ENCODE measurements at places on chromosomes 1 and 21. TPM values are rescaled to one million over a fixed set of nuclear protein-coding genes. Genes with fewer than 3 reads are reported as not detected.

DNA sequence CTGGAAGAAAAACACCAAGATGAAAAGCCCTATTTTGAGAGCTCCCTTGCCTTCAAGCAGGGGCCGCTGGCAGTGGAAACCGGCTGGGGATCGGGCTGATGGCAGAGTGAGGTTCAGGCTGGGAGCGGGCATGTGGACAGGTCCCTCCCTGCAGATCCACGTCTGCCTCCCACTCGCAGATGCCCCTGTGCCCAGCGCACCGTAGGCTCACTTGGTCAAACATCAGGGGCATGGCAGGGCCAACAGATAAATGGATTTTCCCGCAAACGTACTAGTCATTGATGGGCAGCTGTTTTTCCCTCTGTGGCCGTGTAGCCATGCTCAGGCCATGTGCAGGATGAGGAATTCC, 6.6 kb upstream of the C1orf174 start:
- no peak for DNase-seq
- no peaks in the 10 kb centered on the region for H3K36me3 ChIP-seq
- H3K27ac ChIP-seq: no peak overlapping the region
- no peaks in the 10 kb centered on the region for H3K4me1 ChIP-seq
- no peaks in the 10 kb centered on the region for H3K27me3 ChIP-seq
- no peak overlapping the region for H3K4me3 ChIP-seq

DNA sequence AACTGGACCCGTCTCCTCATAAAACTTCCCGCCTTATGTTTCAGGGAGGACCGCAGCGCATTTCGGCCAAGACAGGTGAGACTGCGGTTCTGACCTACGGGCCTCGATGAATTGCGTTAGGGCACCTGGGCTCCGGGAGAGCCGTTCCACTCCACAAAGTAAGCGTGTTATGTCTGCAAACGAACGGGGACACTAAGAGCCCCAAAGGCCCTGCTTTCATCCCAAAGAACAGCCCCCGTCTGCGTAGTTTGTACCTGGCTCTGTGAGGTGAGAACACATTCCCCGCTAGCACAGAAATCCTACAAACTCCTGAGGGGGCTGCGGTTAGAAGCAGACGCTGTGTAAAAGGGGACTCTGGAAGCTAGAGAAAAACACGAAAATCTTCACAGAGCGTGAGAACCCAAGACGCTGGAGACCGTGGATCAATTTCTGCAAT, 41.6 kb upstream of the PPIAL4F start:
- no peak for DNase-seq
- no peaks in the 10 kb centered on the region for H3K4me1 ChIP-seq
- H3K4me3 ChIP-seq: peak overlapping the region; percentile 81
- peak overlapping the region; percentile 40 for H3K27ac ChIP-seq

GRCh38 chr1:203930342-203930741, 68.9 kb downstream of the SNRPE start:
- no peak for DNase-seq
- no peaks in the 10 kb centered on the region for H3K27me3 ChIP-seq
- no peaks in the 10 kb centered on the region for H3K36me3 ChIP-seq
- no peak overlapping the region for H3K27ac ChIP-seq
- no peaks in the 10 kb centered on the region for H3K4me1 ChIP-seq

GRCh38 chr1:82903626-82904025, 1095.3 kb downstream of the TTLL7 start:
- H3K27ac ChIP-seq: no peak overlapping the region
- no peaks in the 10 kb centered on the region for H3K4me1 ChIP-seq
- no peaks in the 10 kb centered on the region for H3K36me3 ChIP-seq
- no peak overlapping the region for H3K4me3 ChIP-seq
- no peak for DNase-seq
- no peaks in the 10 kb centered on the region for H3K27me3 ChIP-seq

ASTN1 gene
- 0.94 TPM for total RNA-seq

DNA sequence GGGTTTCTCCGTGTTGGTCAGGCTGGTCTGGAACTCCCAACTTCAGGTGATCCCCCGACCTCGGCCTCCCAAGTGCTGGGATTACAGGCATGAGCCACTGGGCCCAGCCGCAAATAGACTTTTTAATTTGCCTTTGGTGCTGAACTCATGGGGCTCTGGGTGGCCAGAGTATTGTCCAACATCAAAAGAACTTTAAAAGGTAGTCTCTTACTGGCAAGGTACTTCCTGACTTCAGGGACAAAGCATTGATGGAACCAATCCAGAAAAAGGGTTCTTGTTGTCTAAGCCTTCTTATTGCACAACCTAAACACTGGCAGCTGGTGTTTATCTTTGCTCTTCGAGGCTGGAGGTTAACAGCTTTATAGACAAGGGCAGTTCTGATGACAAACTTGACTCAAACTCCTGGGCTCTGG, 3.8 kb upstream of the KTI12 start:
- DNase-seq: no peak
- no peak overlapping the region for H3K4me3 ChIP-seq
- H3K36me3 ChIP-seq: peaks cover 57% of the 10 kb centered on the region
- H3K4me1 ChIP-seq: no peaks in the 10 kb centered on the region
- H3K27ac ChIP-seq: no peak overlapping the region
- H3K27me3 ChIP-seq: no peaks in the 10 kb centered on the region

- DNase-seq: no peak
- H3K27ac ChIP-seq: no peak overlapping the region
- peaks cover 6% of the 10 kb centered on the region for H3K36me3 ChIP-seq
- H3K4me1 ChIP-seq: no peaks in the 10 kb centered on the region
- no peak overlapping the region for H3K4me3 ChIP-seq
- no peaks in the 10 kb centered on the region for H3K27me3 ChIP-seq
These were observed 1.3 kb upstream of the IFNAR2 start for GRCh38 chr21:33228455-33228854.

DNA sequence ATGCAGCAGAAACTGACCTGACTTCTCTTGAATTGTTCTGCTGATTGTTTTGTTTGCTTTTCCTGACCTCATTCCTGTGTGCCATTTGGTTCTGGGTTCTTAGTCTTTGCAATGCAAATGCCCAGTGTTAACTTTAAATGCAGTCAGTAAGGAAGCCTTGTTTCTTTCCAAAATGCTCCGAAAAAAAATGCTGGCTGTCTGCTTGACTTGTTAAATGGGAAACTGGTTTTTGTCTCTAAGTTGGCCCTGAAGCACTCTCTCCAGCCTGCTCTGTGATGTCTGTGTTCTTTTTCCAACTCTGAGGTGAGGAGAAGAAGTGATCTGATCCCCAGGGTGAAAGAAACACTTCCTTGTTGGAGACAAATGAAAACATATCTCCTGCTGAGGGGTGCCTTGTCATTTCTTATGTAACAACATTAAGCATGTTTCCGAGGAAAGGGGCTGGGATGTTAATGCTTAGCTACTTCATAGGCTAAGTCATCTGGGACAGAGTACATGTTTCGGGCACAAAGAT, 256.3 kb upstream of the ADGRL4 start:
- H3K27ac ChIP-seq: peak overlapping the region; percentile 100
- peaks cover 11% of the 10 kb centered on the region for H3K4me1 ChIP-seq
- H3K27me3 ChIP-seq: no peaks in the 10 kb centered on the region
- H3K4me3 ChIP-seq: peak overlapping the region; percentile 59
- no peaks in the 10 kb centered on the region for H3K36me3 ChIP-seq

DNA sequence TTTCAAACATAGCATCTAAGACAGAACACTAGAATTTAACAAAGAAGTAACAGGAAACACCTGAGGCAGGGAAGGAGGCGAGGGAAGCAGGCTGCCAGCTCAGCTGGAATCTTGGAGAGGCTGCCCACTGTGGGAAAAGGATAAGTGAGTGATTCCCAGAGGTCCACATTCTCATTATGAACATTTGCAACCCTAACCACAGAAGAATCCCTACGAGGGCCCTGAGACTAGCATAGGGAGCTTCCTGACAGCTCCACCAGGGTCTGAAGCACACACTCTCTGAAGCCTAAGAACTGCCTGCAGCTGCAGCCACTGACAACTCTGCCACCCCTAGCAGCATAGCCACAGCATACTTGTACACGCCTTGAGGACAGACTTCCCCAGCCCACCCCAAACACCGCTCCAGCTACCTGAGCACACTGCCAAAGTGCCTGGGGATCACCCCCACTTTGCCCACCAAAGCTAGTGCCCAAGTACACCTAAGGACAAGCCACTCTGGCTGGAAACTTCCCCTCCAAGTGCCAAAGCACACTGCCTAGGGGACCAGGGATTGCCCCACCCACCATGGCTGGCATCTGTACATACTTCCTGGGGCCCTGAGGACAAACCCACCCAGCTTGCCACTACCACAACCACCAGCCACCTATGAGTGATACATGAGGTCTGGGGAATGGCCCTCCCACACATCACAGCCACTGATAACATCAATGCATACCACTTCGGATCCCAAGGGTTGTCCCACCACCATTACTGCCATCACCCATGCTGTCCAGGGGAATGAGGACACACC, 76.6 kb upstream of the GUCA2A start:
- H3K36me3 ChIP-seq: peaks cover 59% of the 10 kb centered on the region
- no peak overlapping the region for H3K4me3 ChIP-seq
- H3K27ac ChIP-seq: no peak overlapping the region
- H3K4me1 ChIP-seq: no peaks in the 10 kb centered on the region
- H3K27me3 ChIP-seq: no peaks in the 10 kb centered on the region

DNA sequence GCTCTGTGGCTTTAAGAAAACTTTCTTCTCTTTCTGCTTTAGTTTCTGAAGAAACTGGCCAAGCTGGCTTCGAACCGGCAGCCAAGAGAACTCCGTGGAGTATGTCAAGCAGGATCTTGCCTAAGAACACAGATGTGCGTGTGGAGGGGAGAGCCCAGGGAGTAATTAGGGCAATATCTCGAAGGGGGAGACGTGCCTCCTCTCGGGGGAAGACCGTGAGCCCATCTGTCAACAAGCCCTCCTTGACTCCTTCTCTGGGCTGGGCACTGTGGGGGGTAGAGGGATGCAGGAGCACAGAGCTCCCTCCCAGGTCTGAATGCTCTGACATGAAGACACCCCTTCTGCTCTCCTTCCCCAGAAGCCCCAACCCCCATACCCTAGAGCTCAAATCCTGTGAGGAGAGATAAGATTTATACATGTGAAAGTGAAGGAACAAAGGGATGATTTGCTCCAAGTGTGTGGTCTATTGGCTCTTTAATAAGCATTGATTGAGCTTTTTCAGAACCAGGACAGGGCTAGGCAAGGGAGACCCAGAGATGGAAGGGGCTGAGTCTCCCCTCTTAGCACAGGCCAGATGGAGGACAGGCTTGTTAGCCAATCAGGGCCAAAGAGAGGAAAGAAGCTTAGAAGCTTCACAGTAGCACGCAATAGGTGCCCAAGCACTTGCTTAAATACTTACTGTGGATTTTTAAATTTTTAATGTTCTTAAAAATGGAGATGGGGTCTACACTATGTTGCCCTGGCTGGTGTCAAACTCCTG, 37.5 kb downstream of the EDN2 start:
- no peak overlapping the region for H3K4me3 ChIP-seq
- H3K36me3 ChIP-seq: peaks cover 1% of the 10 kb centered on the region
- H3K4me1 ChIP-seq: no peaks in the 10 kb centered on the region
- DNase-seq: no peak

DNA sequence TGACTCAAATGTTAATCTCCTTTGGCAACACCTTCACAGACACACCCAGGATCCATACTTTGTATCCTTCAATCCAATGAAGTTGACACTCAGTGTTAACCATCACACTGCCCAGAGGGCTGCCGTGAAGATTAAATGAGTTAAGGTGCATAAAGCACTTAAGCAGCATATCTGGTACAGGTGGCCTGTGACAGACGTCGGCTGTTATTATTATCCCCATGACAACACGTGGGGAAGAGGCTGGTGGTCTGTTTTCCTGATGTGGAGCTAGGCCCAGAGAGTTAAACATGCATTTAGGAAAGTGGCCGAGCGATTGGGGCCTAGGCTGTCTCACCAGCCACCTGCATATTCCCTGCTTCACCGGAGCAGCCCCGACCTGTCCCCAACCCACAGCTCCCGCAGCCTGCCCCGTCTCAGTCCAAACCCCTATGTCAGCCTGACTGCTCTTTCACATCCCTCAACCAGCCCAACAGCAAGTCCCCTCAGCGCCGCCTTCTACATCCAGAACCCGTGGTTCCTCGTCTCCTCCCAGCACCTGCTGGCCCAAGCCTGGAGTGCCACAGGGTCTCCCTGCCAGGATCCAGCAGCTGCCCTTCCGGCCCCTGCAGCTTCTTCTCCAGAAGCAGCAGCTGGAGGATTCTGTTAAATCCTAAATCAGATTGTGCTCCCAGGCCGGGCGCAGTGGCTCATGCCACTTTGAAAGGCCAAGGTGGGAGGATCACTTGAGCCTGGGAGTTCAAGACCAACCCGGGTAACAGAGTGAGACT, 77.9 kb downstream of the FBXO2 start:
- no peaks in the 10 kb centered on the region for H3K36me3 ChIP-seq
- no peaks in the 10 kb centered on the region for H3K27me3 ChIP-seq
- H3K27ac ChIP-seq: no peak overlapping the region
- DNase-seq: no peak

DNA sequence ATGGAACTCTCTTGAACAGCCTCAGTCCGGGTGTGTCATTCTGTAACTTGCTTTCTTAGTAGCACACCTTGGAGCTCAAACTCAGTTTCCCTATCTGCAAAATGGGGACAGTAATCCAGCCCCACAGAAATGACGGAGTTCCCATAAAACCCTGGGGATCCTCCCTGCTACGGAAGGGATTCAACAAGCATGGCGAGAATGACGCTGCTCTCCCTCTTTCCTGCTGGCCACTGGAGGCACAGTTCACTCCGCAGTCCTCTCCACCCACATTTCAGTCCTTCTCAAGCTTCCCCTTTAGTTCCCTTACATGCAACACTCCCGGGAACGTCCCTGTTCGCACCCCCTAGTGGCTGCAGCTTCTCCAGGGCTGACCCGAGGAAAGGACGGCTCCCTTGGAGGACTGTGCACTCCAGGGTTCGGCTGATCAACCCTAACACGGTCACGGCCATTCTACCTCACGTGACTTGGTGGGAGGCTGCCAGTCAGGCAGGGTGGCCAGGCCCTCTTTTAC, 20.6 kb downstream of the RUNX3 start:
- no peak overlapping the region for H3K27ac ChIP-seq
- H3K4me3 ChIP-seq: no peak overlapping the region
- H3K36me3 ChIP-seq: peaks cover 5% of the 10 kb centered on the region
- H3K4me1 ChIP-seq: no peaks in the 10 kb centered on the region
- H3K27me3 ChIP-seq: no peaks in the 10 kb centered on the region
- peak; percentile 93 for DNase-seq

DNA sequence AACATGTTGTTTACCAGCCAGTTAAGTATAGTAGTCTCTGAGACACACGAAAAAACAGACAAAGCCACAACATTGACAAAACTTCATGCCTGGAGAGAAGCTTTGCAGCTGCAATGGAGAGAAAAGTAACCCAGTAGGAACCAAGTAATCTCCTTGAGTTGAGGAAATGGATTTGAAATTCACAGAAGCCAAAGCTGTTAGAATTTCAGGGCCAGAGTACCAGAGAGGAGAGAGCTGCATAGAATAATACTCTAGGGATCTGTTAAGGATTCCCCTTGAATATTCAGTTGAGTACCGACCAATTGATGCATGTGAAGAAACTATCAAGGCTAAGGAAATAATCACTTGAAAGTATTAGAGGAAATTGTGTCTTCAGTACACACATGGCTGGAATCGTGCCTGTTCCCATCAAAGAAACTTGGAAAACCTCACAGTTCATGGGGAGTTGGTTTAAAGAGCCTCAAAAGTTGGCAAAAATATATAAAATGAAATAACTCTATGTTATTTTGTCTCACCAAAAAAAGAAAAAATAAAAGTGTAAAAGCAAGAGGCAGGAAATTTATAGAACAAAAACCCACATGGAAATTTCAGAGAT, 324.0 kb upstream of the NEGR1 start:
- H3K4me3 ChIP-seq: no peak overlapping the region
- H3K27ac ChIP-seq: no peak overlapping the region
- no peaks in the 10 kb centered on the region for H3K27me3 ChIP-seq
- H3K4me1 ChIP-seq: peaks cover 5% of the 10 kb centered on the region
- no peak for DNase-seq

ATG4C gene
- total RNA-seq: 14.8 TPM

LCE1D gene
- total RNA-seq: not detected

GRCh38 chr1:200323856-200324400, 85.9 kb downstream of the ZNF281 start:
- DNase-seq: no peak
- no peak overlapping the region for H3K4me3 ChIP-seq
- H3K36me3 ChIP-seq: peaks cover 5% of the 10 kb centered on the region
- H3K27me3 ChIP-seq: no peaks in the 10 kb centered on the region
- no peak overlapping the region for H3K27ac ChIP-seq
